ENCODE measurements at places on chromosomes 12 and 14. TPM values are rescaled to one million over a fixed set of nuclear protein-coding genes. Genes with fewer than 3 reads are reported as not detected.
A peak's percentile ranks its signal among the peaks of the same experiment; 100 is the strongest.

DNA sequence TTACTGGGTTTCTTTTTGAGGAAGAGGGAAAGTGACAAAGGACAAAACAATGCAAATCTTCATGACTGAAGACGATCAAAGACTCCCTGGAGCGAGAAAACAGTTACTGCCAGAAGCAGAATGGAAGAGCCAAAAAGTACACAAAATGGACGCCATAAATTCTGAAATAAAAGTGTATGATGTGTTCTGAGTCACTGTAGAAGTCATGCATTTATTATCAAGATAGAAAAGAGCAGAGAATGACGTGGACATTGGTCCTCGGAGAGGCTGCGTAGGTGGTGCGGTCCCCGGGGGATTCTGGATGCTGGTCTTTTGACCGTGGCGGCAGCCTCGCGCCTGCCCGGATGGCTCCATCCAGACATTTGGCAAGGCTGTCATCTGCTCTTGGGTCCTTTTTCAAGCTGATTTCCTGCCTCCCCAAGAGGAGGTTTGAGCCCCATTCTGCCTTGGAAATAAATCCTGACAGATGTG, 52.8 kb downstream of the C14orf132 start:
- ATAC-seq, result no peak

DNA sequence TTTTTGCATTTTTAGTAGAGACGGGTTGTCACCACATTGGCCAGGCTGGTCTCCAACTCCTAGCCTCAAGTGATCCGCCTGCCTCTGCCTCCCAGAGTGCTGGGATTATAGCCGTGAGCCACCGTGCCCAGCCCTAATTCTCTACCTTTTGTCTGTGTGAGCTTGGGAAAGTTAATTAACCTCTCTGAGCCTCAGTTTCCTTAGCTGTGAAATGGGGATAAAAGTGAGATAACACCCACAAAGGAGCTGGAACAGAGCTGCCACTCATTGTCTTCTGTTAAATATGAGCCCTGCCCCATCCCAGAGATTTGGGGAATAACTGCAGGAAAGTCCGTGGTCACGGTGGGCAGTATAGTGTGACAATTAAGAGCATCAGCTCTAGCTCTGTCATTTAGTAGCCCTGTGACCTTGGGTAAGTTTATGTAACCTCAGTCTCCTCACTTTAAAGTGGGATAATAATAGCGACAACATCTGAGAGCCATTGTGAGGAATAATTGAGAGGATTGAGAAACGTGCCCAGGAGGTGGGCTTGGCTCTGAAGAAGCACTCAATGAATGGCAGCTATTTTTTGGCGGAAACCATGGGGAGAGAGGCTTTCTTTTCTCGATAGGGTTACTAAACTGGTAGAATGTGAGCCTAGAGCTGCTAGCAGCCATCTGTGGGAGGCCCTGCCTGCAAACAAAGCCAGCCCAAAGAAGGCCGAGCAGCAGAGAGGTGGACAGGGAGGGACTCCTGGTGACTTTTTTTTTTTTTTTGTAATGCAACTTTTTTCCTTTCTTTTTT, 60.8 kb upstream of the MED13L start:
- ATAC-seq, result no peak

DNA sequence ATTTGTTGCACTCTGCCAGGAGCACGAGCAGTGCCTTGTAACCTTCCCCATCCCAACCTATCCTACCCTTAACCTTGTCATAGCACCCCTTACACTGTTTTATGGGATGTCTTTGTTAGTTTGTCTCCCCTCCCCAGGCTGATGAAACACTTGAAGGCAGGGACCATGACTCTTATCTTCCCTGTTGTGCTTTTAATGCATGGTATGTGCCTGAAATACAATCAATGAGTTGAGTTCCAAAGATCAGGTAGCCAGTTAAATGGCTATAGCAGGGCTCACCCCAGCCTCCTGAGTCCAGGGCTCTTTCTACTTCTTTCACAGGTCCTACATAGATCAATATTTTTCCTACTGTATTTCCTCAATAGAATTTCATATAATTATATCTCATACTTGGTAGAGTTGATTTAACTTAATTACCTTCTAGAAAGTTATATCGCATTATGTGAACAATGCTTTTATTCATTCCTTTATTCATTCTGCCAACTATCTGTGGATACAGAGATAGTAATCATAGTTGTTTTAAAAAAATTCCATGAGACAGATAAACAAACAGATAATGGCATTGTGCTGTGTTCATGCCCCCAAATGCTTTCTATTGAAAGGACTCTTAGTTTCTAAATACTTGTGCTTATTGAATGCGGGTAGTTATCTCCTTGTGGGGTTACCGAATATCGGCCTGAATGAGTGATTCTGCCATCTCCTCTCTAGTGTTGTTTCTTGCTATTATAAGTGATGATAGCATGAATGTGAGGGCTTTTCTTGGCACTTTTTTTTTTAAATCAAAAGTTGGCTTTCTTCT, 347.4 kb downstream of the NPAS3 start:
- ATAC-seq, result no peak

GRCh38 chr14:54562334-54562733, 4.6 kb upstream of the SAMD4A start:
- ATAC-seq, result no peak

DNA sequence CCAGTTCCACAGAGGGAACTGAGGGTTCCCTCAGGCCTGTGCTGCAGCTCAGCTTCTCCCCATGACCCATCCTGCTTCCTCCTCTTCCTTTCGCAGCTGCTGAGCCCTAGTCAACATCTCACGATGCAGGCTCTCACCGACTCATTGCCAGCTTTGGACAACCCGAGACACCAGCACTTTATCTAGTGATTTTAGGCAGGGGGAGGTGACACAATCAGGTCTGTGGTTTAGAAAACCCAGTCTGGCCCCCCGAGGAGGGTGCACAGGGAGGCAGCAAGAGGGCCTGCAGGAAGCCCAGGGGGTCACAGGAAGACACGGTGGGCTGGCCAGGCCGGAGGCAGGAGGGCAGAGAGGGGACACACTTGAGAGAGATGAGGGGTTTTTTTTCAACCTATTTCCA, 35.4 kb downstream of the DIO3 start:
- no peak for ATAC-seq

DNA sequence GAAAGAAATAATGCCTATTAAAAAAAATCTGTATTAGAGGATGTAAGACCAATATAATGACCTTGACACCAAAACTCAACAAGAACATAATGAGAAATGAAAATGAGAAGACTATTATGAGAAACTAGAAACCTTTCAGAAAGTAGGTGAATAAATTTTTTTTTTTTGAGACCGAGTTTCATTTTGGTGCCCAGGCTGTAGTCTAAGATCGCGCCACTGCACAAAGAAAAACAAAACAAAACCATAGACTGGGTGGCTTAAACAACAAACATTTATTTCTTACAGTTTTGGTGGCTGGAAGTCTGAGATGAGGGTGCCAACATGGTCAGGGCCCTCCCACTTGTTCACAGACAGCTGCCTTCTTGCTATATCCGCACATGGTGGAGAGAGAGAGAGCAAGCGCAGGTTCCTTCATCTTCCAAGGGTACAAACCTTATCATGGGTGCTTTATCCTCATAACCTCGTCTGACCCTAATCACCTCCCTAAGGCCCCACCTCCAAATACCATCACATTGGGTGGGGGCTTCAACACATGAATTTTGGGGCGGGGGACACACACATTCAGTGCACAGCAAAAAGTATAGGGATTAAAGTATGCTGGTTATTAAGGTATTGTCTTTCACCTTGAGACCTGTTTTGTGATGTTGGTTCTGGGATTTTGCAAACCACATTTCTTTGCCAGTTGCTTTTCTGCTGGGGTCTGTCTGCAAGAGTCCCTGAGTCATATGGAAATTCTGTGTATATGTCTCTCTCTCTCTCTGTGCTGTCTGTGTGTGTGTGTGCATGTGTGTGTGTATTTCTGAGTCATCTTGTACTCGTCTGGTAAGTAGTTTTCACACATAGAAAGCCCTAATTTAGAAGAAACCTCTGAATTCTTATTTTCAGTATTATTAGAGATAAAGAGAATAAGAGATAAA, 26.2 kb downstream of the ZCRB1 start:
- ATAC-seq, result peak; percentile 47

GRCh38 chr14:102195446-102195845, 55.7 kb downstream of the WDR20 start:
- no peak for ATAC-seq

- ATAC-seq, result no peak
These were observed 268.1 kb downstream of the CACNA1C start for GRCh38 chr12:2320841-2321240.

DNA sequence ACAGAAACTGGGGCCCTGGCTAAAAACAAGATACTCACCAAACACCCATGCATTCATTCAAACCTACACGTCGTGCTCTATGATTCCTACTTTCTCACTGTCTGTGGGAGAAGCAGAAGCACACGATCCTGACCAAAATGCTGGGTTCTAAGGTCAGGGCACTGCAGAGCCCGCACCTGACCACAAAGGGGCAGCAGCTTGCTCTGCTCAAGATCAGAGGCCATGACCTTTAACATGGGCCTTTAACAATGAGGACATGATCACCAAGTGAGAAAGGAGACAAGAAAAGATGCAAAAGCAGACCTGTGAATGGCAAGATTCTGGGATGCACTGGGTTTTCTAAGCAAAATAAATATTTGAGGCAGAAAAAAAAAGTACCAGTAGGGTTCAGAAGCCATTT, 40.1 kb upstream of the VPS33A start:
- ATAC-seq, result no peak

GRCh38 chr12:91417650-91418049, 235.0 kb upstream of the DCN start:
- peak; percentile 50 for ATAC-seq

GRCh38 chr12:22617630-22618029, 7.3 kb upstream of the ETNK1 start:
- ATAC-seq, result no peak

GRCh38 chr14:78673845-78674244, 503.7 kb downstream of the NRXN3 start:
- ATAC-seq, result no peak

- no peak for ATAC-seq
These were observed 201.8 kb upstream of the CCDC196 start for GRCh38 chr14:66284346-66284745.

GRCh38 chr12:92927436-92928281, 1.4 kb downstream of the EEA1 start:
- ATAC-seq, result no peak

- ATAC-seq, result no peak
These were observed 391.4 kb downstream of the C12orf75 start for GRCh38 chr12:105721891-105722290.

DNA sequence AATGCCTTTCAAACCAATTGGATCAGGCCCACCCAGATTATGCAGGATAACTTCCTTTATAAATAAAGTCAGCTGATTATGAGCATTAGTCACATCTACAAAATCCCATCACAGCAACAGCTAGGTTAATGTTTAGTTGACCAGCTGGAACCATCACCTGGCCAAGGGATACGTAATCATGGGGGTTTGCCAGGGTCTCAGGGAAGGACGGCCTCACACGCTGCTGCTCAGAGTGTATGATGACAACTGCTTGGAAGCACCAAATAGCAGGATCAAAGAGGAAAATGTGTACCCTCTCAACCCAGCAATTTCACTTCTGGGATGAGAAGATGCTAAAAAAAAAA, 162.6 kb downstream of the SLC15A4 start:
- peak; percentile 50 for ATAC-seq

DNA sequence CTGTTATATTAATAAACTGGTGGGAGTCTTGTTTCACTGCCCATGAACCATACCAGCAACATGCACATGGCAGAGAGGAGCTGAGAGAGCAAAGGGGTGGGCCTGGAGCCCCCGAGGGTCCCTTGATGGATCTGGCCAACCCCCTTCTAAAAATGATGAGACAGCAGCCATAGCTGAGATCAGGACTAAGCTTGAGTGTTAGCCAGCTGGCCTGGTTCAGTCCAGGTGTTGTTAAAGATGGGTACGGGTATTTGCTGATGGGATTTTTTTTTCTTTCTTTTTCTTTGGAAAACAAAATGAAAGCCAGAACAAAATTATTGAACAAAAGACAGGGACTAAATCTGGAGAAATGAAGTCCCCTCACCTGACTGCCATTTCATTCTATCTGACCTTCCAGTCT, 16.0 kb downstream of the PCBP2 start:
- ATAC-seq, result no peak

GRCh38 chr12:111085096-111085495, 164.7 kb upstream of the MYL2 start:
- no peak for ATAC-seq

DNA sequence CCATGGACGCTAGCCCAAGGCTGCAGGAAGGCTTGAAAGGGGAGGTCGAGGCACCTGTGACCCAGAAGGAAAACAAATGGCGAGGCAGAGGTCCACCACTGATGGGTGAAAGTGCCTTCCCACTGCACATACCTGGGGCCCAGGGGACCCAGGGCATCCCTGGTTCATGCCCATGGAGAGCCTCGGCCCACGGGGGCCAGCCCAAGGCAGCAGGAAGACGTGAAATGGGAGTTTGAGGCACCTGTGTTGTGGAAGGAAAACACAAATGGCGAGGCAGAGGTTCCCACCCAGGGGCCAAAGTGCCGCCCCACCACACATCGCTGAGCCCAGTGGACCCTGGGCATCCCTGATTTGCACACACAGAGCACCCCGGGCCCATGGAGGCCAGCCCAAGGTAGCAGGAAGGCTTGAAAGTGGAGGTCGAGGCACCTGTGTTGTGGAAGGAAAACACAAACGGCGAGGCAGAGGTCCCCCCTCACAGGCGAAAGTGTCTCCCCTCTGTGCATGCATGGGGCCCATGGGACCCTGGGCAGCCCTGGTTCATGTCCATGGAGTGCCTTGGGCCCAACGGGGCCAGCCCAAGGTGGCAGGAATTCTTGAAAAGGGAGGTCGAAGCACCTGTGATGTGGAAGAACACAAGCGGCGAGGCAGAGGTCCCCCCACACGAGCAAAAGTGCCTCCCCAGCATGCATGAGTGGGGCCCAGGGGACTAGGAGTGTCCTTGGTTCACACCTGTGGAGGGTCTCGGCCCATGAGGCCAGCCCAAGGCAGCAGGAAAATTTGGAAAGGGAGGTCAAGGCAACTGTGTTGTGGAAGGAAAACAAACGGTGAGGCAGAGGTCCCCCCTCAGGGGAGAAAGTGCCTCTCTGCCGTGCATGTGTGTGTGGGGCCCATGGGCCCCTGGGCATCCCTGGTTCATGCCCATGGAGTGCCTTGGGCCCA, 383.3 kb downstream of the ALG10 start:
- no peak for ATAC-seq

GRCh38 chr12:42482748-42483520, 106.6 kb downstream of the PRICKLE1 start:
- ATAC-seq, result peak; percentile 81

GRCh38 chr12:5384015-5384414, 47.9 kb upstream of the NTF3 start:
- no peak for ATAC-seq

Gene LRP1-AS
- not detected for total RNA-seq

Gene RTN1
- total RNA-seq, result 325 TPM

Gene INHBC
- 0.14 TPM for total RNA-seq

Gene TAC3
- not detected for total RNA-seq

Gene ACRBP
- 0.67 TPM for total RNA-seq

Gene KCNJ8
- 0.59 TPM for total RNA-seq

Gene PDZRN4
- total RNA-seq, result 0.13 TPM

Gene AKAP5
- 5.2 TPM for total RNA-seq
